ENCODE measurements at places on chromosomes 13 and 19.
A peak's percentile ranks its signal among the peaks of the same experiment; 100 is the strongest.

DNA sequence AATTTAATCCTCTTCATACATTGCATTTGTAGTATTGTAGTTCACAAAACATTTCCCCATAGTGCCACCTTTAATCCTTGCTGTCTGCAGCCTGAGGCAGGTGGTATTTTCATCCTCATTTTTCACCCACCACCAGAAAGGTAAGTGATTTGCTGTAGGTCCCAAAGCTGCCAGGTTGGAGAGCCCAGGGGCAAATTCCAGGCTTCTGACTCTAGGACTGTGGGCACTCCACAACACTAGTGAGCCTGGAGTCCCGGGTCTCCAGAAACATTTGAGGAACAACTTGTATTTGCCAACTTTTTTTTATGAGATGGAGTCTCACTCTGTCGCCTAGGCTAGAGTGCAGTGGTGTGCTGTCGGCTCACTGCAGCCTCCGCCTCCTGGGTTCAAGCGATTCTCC, 6.2 kb downstream of the ILF3 start:
- no peak for DNase-seq

DNA sequence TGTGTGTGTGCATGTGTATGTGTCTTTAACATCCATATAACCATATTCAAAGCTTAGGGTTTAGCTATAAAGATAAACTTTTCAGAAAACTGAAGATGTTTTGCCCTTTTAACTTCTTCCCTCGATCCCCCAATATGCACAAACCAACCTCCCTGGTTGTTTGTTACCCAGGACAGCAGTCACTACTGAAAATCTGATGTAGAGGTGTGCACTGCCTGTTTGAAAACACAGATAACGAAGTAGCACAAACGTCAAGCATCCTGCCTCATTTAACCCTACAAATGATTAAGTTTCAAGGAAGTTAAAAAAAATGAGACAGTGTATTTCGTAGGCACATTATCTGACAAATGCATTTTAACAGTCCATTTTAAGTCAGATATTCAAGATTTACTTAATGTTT, 3.6 kb downstream of the TNFSF11 start:
- no peak for DNase-seq

- DNase-seq = no peak
These were observed 1713.2 kb upstream of the SLC10A2 start for GRCh38 chr13:104779311-104779993.

- DNase-seq = no peak
These were observed 534.1 kb downstream of the PCDH17 start for GRCh38 chr13:58165617-58166016.

- DNase-seq = peak; percentile 60
These were observed 2.5 kb upstream of the ZNF121 start for GRCh38 chr19:9586764-9587163.

DNA sequence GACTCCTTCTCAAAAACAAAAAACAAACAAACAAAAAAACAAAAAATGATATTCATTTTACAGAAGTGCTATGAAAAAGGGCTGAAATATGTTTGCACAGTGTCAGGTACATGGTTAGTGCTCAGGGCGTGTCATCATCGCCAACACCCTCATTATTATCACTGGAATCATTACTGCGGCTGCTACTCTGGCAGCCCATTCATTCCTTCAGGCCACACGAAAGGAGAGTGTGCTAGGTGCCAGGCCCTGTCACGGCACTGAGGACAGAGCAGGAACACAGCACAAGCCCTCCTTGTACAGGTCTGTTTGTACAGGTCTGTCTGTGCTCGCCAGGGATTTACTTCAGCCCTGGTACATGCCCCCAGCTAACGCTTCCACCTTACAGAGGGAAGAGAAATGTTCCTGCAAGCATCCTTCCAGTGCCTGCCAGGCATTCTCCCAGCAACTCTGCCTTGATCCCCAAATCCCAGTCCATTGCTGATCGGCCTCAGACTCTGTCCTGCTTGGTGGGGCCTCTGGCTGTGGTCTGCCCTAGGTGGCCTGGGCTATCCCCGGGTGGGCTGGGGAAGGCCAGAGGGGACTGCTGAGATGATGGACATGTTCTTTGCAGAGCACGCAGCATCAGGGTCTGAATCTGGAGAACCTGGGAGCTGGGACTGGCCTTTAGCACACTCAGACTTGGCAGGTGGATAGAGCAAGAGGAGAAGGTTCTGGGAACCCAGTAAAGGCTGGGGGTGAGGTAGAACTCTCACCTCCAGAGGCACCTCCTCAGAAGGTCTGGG, 210.7 kb downstream of the URI1 start:
- no peak for DNase-seq

DNA sequence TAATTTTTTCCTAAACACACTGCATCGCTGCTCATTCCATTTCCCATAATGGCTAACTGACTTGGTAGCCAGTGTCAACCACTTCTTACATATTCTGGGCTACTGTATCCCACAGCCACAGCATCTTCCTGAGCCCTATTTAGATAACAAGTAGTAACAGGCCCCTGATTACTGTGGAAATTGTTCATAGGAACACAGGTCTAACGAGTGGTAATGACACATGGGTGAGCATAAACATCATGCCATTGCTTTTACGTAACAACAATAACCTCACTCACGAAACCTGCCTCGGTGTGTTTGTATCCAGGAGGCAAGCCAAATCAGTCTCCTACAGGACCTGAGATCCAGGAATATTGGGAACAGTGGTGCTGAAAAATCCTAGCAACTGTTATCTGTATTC, 438.6 kb downstream of the KLF5 start:
- DNase-seq = no peak

- no peak for DNase-seq
These were observed 2.6 kb downstream of the NR1H2 start for GRCh38 chr19:50378863-50379236.

- no peak for DNase-seq
These were observed 1.4 kb upstream of the RBM26 start for GRCh38 chr13:79407349-79407979.

DNA sequence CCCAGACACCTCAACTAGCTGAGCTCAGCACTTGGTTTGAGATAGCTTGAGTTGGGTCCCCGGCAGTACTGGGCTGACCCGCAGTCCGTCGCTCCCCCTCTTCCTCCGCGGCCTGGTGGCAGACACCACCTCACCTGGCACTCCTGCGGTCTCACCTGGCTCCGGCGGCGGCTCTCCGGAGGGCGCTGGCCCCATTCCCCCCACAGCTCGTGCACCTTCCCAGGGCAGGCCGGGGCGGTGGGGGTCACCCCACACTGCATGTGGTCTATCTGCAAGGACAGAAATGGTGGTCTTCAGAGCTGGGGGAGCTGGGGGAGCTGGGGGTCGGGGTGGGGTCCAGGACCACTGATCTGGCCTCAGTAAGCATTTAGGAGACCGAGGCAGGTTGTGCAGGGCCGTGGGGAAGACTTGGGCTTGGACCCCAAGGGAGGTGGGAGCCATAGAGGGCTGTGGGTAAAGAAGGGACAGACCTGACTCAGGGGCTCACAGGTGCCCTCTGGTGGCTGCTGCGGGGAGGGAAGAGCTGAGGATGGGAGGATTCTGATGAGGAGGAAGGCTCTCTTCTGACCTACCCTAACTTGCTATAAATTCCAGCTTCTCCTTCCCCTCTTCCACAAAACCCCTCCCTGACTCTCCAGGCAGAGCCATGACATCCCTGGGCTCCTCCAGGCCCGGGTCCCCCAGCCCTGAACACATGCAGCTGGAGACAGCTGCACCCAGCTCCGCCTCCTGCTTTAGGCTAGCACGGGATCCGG, 6.7 kb upstream of the PLIN4 start:
- peak; percentile 50 for DNase-seq

DNA sequence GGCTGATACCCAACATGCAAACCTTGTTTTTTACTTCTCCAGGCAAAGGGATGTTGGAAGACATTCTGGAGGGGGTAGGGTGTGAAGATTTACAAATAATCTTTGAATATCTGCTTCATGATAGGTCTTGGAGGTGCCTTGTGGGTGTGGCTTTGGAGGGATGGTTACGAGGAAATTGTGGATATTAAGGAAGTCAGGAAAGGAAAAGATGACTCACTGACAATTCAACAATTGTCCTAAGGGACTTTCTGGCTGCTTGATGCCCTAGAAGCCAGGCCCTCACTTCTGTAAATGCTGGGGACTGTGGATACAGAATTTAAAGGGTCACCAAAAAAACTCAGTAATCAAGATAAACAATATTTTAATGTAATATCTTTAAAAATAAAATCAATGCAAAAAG, 37.4 kb upstream of the ZNF527 start:
- DNase-seq = no peak

GRCh38 chr19:4957981-4958380, 10.9 kb upstream of the KDM4B start:
- no peak for DNase-seq

DNA sequence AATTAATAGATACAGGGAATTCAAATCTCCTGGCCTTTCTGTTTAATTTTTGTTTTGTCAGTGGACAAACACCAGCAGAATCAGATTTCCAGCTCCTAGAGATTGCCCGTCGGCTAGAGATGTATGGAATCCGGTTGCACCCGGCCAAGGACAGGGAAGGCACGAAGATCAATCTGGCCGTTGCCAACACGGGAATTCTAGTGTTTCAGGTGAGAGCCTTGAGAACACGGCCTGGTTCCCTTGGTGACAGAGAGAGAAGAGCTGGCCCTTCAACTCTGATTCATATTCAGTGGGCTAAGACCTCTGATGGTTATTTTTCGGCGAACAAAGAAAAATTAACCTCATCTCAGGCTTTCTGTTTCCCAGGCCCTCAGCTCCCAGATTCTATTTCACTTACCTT, 191.3 kb downstream of the STK24 start:
- no peak for DNase-seq

DNA sequence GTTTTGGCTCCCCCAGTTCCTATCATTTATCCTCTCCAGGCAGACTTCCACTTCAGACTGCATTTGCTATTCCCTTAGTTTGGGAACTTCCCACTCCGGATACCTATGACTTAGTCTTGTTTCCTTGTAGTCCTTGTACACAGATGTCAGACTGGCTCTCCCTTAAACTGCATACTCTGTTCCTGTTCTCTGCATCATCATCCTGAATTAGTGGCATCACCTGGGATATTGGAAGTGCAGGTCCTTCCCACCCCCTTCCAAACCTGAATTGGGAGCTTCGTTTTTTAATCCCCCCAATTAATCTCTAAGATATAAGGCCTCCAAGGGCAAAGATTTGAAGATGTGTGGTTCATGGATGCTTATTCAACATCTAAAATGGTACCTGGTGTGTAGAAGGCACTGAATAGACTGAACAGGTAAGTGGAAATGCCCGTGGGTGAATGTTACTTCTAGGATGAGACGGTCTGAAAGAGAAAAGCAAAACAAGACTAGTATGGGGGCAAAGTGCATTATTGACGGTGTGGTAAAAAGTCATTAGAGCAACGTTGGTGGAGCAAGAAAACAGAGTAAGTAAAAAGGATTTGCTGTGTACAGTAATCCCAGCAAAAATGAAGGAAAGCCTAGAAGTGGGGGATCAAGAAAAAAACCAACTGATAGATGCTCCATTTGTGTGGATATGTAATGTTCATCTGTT, 9.6 kb downstream of the MIR17HG start:
- DNase-seq = no peak

GRCh38 chr13:48902368-48902767, 73.3 kb upstream of the FNDC3A start:
- no peak for DNase-seq

GRCh38 chr13:113855012-113855921, 8.6 kb downstream of the GAS6 start:
- peak; percentile 4 for DNase-seq

- no peak for DNase-seq
These were observed 9.5 kb downstream of the NPHS1 start for GRCh38 chr19:35842666-35843272.

DNA sequence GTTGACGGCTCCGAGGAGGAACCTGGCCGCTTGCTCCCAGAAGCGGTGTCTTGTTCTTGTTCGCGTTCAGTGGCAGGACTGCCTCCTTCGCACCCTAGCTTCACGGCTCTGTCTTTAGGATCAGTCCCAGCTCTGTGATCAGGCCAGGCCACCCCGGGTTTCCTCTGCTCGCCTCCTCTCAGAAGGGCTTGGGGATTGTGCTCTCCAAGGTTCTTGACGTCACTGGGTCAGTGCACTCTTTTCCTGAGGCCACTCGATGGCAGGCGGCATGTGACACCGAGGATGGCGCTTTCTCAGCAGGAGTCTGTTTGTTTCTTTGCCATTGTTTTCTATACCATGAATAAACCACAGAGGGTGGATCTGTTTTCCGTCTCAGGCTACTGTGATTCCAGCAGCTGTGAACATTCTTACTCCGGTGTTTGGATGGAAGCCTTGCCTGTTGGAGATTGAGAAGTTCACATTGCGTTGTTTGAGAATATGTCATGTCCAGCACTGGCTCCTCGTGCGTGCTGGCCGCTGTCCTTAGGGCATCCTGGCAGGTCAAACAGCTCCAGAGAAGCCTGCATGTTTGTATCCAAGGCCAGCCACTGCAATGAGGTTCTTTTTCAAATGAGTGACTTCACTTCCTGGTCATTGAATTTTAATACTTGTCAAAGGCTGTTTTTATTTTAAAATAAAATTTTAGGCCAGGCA, 44.5 kb downstream of the SLC7A9 start:
- DNase-seq = no peak

DNA sequence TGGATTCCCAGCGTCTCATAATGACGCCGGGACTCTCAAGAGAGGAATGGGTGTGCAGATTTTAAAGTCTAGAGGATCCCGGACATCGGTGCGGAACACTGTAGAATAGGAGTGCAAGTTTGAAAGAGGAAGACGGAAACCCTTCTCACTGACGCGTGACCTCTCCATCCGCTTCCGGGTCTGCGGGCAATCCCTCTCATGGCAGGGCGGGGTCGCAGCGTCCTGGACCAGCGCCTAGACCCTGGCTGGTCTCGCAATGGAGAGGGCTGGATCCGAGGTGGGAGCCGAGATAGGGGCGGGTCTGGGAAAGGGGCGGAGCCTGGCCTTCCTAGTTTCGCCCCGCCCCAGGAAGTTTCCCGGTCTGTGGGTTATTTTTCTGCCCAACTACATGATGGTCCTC, 4.6 kb upstream of the ZNF845 start:
- DNase-seq = no peak

- DNase-seq = no peak
These were observed 4.7 kb upstream of the DPF1 start for GRCh38 chr19:38228491-38229439.

GRCh38 chr13:45142440-45143345, 22.4 kb downstream of the GTF2F2 start:
- no peak for DNase-seq

GRCh38 chr13:68099631-68100030, 869.5 kb upstream of the PCDH9 start:
- no peak for DNase-seq

- peak; percentile 48 for DNase-seq
These were observed 24.6 kb upstream of the ZNF846 start for GRCh38 chr19:9793071-9793591.

GRCh38 chr19:43524922-43525835, 1.8 kb downstream of the ETHE1 start:
- DNase-seq = no peak

DNA sequence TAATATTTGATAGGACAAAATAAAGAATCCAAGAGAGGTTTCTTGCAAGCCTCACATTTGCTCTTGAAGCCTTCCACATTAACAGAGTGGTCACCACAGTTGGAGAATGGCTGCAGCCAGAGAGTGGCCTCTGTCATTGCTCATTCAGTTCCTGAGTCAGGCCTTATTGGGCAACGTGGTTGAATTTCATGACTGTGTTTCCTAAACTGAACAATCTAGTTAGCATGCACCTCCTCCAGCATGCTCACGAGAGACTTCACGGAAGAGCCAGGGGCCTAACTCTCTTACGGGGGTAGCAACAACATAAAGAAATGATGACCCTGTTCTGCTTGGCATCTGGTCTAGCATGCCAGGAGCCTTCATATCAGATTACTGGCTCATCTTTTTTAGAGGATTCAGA, 9.6 kb upstream of the UBL3 start:
- DNase-seq = no peak
